ENCODE measurements at places on chromosomes 3 and 15.
A peak's percentile ranks its signal among the peaks of the same experiment; 100 is the strongest.

GRCh38 chr15:33064878-33065277 is 129.6 kb downstream of the FMN1 start:
- DNase-seq, result no peak

DNA sequence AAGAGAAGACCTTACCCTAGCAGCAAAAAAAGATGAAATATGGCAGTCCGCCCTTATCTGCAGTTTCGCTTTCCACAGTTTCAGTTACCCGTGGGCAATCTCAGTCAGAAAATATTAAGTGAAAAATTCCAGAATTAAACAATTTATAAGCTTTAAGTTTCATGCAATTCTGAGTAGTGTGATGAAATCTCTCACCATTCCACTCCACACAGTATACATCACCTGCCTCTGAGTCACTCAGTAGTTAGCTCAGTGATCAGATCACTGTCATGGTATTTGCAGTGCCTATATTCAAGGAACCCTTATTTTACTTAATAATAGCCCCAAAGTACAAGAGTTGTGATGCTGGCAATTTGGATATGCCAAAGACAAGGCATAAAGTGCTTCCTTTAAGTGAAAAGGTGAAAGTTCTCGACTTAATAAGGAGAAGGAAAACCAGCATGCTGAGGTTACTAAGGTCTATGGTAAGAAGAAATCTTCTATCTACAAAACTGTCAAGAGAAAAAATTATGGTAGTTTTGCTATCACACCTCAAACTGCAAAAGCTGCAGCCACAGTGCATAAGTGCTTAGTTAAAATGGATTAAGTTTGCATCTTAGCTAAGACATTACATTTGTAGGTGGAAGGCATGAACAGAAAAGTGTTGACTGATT is 48.1 kb downstream of the HSPBAP1 start:
- DNase-seq, result no peak

GRCh38 chr15:45197512-45197911 is 9.7 kb upstream of the SHF start:
- DNase-seq, result no peak

DNA sequence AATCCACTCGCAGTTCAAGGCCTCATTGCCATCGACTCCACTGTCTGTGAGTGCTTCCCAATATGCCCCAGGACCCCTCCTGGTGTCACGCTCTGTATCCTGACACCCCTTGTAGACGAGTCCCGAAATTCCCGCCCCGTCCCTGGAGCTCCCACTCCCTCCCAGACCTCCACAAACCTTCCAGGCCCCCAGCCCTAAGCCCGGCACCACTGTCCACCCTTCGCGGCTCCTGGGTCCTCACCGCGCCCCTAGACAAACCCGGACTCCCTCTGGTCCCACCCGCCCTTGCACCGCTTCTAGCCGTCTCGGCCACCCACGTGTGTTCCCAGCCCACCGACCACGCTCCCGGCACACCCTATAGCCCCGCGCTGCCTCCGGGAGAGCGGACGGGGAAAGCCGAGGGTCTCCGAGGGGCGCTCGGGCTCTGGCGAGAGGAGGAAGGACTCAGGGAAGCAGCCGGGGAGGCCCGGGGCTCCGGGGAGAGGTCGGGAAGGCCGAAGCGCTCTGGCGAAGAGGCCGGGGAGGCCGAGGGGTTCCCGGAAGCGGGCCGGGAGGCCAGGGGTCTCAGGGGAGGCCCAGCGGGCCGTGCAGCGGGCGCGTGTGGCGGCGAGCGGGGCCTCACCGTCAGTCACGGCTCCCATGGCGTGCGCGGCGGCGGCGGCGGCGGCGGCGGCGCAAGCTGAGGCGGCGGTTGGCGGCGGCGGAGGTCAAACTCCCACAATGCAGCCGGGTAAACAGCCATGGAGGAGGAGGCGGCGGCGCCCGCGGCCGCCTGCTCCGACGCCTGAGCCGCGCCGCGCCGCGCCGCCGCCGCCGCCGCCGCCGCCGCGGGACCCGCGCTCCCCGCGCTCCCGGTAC is at the start of the genes ATXN7 and THOC7:
ATXN7 (plus strand) TSS at position 718 of the 858 bp plus-strand sequence. CDS start 48,732 bp downstream, outside the sequence.
THOC7 (minus strand) TSS at position 656 of the 858 bp plus-strand sequence; CDS start at position 641, 15 bp downstream.
- peak; percentile 54 for DNase-seq

GRCh38 chr3:129687586-129688125 is 81.2 kb upstream of the PLXND1 start:
- peak; percentile 60 for DNase-seq

DNA sequence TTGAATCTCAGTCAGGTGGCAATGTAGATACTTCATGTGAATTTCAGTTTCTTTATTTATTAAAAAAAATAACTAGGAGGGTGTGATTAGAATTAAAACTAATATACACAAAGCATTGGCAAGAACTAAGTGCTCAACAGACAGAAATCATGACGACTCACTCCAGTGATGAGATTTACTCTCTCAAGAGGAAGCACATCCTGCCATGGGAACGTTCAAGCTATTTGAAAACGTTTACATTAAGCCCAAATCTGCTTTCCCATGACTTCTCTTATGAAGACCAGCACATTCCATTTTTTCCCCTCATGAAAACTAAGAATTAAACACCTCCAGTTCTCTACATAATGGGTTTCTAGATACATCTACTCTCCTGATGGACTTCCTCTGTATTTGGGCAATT is 8.5 kb downstream of the WDR53 start:
- no peak for DNase-seq

GRCh38 chr15:44038755-44039191 is 156.3 kb downstream of the FRMD5 start:
- no peak for DNase-seq

- DNase-seq, result no peak
These were observed 122.5 kb downstream of the LEKR1 start for GRCh38 chr3:156948402-156949210.

GRCh38 chr3:5004319-5005152 is 25.3 kb downstream of the BHLHE40 start:
- DNase-seq, result no peak

DNA sequence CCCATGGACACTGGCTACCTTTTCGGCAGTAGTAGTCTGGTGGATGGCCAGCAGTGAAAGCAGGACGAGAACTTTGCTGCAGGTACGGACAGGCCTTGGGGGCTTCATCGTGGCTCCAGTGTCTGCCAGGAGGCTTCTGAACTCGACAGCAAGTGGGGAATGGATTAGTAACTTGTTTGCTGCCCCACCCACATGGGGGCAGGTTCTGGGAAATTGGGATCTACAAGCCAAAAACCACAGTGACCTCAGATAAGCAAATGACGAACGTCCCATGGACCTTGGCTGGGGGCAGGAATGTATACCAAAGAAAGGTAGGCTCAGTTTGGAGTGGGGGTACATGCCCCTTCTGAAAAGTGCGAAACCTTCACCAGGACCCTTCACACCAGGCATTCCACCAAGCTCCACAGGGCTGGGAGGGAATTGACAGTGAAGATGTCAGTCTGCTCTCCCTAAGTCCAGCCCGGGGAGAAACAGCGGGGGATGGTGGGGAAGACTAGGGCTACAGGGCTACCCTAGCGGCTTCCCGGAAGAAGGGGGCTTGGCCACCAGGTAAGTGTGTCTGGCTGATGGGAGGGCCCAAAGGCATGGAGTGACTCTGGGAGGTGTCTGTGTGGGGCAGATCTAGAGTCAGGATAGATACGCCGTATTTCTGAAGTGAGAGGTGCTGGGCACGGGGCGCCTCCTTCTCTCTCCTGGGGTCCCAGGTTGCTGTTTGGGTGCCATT is at the start of gene ITIH4:
ITIH4 (minus strand) TSS at position 138 of the 724 bp plus-strand sequence; CDS start at position 108, 30 bp downstream.
- DNase-seq, result no peak

- DNase-seq, result peak; percentile 96
These were observed 304.4 kb downstream of the BCHE start for GRCh38 chr3:165532851-165533250.

GRCh38 chr3:10240799-10241198 is 7.5 kb upstream of the TATDN2 start:
- no peak for DNase-seq

DNA sequence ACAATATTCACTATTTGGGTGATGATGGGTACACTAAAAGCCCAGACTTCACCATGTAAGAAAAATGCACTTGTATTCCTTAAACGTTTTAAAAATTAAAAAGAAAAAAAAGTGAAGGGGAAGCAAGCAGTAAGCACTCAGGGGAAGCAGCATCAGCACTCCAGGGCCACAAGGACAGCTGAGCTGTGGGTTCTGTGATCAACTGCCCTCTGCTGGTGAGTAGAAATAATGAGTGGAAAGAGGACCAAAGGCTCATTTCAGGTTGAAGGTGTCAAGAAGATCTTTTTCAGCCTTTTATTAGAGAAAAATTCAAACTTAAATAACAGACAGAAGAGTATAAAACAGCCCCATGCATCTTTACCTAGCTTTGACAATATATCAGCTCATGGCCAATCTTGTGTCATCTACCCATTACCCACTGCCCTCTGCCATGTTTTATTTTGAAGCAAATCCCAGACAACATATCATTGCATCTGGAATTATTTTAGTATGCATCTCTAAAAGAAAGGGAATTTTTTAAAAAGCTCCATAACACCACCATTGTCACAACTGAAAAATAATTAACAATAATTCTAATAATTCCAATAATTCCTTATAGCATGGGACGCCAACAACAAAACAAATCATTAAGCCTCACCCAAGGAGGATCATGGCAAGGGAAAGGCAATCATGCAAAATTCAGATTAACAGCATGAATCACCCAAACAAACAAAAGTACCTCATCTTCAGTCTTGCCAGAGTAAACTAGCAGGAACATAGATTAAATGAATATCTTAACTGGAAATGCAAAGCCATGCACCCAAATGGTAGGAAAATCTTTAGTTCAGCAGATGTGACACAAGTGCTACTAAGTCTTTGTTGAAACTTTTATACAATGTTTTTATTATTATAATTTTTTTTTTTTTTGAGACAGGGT is 42.5 kb downstream of the TAMM41 start:
- peak; percentile 77 for DNase-seq

- no peak for DNase-seq
These were observed 6.0 kb upstream of the SLC6A1 start for GRCh38 chr3:10986592-10986991.

- no peak for DNase-seq
These were observed 48.2 kb upstream of the SELENOK start for GRCh38 chr3:53939813-53940212.

- no peak for DNase-seq
These were observed 215.2 kb upstream of the ADAMTS9 start for GRCh38 chr3:64903006-64903405.

- no peak for DNase-seq
These were observed 268.6 kb upstream of the MEIS2 start for GRCh38 chr15:37368961-37369360.

- DNase-seq, result peak; percentile 49
These were observed 34.7 kb upstream of the BDH1 start for GRCh38 chr3:197590313-197590962.

DNA sequence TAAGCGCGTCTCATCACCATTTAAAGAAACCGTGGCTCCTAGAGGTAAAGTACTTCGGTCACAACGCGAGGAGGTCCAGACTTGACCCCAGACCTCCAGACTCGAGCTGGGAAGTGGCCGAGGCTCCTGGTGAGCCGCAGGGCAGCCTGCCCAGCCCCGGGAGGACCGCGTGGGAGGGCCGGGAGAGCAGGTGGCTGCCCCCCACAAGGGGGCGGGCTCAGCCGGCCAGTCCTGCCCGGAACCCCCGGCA is at the start of gene SLC27A2:
SLC27A2 (plus strand) TSS at position 228 of the 250 bp plus-strand sequence. CDS start 232 bp downstream, outside the sequence.
- DNase-seq, result peak; percentile 36

- DNase-seq, result no peak
These were observed 37.2 kb downstream of the MYO5A start for GRCh38 chr15:52491472-52491871.

DNA sequence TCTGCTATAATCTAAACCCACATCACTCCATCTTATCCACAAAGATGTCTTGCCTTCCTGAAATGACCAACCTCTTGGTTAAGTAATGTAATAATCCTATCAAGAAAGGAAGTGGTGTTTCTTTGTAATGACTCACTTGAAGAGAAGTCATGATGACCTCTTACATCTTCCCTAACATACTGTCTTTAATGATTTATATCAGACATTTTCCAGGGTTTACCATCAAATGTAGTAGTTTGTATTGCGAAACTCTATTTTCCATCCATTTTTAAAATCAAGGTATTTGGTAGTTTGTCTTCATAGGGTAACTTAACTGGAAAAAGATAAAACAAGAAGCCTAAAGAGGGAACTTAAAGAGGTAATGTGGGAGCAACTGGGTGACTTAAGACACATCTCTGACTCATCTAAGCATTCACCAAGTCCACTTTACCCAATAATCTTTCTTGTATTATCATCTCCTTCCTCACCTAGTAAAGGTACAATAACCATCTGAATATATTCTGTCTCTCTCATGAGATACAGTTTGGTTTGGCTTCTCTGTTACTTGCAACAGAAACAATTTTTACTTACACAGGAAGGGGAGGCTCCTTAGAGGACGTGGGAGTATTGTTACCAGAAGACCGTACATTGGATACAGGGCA is 5.7 kb upstream of the MAPK6 start:
- no peak for DNase-seq

- DNase-seq, result no peak
These were observed 22.5 kb downstream of the SLC6A6 start for GRCh38 chr3:14424711-14425580.

DNA sequence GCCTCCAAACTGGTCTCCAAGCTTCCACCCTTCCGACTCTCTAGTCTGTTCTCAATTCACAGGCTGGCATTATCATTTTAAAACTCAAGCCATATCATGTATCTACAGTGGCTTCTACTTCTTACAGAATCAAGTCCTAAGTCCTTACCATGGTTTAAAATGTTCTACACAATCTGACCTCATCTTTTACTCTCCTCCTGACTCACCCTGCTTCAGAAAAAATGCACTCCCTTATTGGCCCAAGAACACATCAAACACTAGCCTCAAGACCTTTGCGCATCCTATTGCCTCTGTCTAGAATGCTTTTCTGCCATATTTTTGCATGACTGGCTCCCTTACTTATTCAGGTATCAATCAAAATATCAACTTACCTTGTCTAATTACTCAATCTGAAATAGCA is 11.0 kb downstream of the MRPL3 start:
- no peak for DNase-seq

DNA sequence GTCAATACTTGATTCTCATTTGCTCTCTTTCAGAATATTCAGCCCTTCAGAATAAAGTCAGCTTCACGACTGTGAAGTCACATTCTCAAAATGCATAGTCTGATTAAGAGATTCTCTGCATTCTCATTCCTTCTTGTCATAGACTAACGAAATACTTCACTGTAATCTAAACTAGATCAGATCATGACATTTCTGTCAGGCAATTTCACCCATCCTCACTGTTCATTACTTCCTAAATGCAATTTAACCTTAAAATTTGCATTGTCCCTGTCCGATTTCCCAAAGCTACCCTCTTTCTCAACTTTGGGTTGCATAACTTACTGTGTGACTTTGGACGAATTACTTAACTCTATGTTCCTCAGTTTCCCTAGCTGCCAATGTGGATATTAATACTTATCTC is 6.2 kb downstream of the RPL22L1 start:
- no peak for DNase-seq

GRCh38 chr15:36183201-36183600 is 396.2 kb upstream of the CDIN1 start:
- DNase-seq, result no peak
